ENCODE measurements at places on chromosomes 3 and 15.
A peak's percentile ranks its signal among the peaks of the same experiment; 100 is the strongest.

DNA sequence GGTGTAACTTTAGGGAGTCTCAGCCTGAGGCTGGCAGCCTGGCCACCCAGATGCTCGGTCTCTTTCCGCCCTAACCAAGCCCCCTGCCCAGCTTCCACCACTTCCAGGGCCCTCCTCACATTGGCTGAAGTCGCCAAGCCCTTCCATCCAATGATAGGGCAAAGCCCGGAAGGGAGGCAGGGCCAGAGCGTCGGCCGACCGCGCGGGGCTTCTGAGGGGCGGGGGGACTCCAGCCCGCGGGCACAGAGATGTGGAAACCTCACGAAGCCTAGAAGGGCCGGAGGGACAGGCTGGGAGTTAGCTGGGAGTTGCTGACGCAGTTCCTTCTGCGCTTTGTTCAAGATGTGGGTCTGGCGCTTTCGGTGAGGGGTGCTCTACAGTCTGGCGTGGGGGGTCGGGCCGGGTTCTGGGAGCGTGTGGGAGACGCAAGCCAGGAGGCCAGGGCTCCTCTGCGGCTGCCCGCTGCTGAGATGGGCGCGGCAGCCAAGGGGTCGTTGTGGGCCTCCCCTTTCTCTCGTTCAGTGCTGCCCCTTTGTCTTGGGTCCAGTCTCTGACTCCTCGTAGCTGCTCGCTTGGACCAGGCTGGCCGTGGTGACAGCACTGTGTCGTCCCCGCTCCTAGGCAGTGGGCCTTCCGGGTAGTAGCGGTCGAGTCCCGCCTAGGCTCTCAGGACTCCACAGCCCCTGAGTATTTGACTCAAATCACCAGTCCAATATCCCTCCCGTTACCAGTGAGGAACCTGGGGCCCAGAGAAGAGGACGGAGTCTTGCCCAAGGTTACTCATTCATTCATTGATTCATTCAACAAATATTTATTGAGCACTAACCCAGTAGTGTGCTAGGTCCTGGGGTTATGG lies at the start of gene ZNF660:
TSS of gene ZNF660 (plus strand) at position 319 of the 856 bp plus-strand sequence. CDS start 9,230 bp downstream, outside the sequence.
- peak; percentile 72 for DNase-seq

DNA sequence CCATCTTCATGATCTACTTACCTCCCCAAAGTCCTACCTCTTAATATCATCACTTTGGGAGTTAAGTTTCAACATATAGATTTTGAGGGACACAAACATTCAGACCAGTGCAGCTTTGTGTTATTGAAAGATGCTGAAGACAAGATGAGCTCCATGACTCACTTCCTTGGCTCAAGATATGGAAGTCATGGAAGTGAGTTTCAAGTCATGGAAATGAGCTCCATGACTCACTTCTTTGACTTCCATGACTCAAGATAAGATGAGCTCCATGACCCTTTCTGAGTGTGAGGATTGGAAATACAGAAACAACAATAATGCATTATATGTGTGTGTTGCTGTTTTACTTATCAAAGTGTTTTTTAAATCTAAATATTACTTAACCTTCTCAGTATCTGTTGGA lies 170.2 kb upstream of the TPRG1 start:
- no peak for DNase-seq

GRCh38 chr3:66839508-66839907 lies 158.6 kb upstream of the KBTBD8 start:
- no peak for DNase-seq

DNA sequence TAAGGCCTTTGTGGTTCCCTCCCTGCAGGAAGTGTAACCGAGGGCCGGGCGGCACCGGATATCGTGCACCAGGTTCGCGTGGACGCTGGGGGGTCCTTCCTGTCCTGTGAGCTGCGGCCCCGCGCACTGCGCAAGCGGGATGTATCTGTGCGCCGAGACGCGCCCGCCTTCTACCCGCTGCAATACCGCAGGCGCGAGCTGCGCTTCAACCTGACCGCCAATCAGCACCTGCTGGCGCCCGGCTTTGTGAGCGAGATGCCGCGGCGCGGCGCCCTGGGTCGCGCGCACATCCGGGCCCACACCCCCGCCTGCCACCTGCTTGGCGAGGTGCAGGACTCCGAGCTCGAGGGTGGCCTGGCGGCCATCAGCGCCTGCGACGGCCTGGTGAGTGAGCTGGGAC lies 35.9 kb downstream of the SAXO2 start:
- no peak for DNase-seq

DNA sequence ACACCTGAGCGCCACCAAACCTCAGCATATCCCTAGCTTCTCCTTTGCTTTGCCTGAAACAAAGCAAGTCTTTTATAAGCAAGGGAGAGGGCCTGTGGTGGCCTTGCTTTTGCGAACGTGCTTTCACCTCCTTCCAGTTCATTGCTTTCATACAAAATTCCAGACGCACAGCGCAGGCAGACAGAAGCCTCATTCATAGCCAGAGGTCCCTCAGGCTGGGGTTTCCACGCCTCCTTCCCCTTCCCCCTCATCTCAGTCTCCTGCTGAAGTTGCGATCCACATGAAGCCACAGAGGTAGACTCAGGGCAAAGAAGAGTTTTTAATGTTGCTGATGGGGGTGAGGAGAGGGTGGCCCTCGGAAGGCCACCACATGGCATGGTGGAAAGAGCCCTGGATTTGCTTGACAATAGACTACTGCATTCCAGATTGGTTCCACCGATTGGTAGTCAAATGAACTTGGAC lies 59.4 kb upstream of the FLNB start:
- no peak for DNase-seq

DNA sequence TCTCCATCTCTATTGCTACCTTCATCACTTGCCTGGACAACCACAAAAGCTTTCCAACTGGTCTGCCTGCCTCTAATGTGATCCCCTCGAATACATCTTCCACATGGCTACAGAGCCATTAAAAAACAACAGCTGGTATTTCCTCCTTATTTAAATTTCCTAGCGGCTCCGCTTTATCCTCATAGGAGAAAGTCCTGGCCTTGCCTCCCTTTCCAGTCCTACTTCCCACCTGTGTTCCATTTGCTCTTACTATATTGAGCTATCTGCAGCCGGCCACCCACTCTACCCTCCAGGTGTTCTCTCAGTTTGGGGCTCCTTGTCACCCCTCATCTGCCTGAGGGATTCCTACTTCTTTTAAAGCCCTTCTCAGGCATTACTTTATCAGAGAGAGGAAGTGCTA lies 49.7 kb upstream of the TSPAN3 start:
- no peak for DNase-seq

DNA sequence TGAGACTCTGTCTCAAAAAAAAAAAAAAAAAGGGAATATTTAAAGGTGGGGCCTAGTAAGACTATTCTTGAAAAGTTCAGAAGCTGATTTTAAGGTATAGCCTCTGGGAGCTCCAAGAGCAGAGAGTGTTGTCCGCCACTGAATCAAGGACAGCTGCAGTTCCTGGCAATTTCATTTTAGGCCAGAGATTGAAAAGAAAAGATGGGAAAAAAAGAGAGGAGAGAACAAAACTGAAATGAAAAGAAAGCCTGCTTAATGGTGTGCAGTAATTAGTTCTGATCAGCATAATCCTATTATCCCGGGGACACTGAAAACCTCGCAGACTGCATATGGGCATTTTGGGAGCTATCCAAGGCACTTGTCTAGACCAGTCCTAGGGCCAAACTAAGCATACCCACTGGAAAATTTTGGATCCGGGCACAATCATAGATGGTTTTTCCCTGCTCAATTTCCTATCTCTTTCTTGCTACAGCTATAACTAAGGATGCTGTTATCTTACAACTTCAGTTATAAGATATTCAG lies 43.2 kb downstream of the EHHADH start:
- DNase-seq: no peak

- DNase-seq: no peak
Measured at GRCh38 chr3:134597390-134597970, 53.3 kb downstream of the KY start.

DNA sequence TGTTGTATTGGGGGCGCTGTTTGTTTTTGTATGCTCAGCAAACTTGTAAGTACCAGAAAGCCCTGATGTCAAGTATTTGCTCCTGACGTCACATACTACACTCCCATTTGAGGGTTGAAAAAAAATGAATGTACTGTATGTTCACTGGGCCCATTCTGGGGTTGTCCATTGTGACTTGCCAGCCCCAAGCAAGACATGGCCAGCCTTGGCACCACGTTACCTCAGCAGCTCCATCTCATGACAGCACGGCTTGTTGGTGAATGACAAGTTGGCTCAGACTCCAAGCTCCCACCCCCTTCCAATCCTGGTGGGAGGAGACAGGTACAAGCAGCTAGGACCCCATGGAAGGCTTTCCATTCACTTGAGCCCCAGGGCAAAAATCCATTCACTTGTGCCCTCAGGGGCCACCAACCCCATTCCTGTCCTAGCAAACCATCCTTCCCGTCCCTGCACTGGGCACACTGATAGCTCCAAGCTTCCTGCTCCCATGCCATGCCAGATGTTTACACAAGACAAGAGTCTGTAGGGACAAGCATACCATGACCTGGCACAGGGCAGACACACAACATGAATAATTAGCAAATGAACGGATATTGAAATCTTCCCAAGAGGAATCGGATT lies 1.6 kb downstream of the PHGR1 start:
- DNase-seq: no peak

DNA sequence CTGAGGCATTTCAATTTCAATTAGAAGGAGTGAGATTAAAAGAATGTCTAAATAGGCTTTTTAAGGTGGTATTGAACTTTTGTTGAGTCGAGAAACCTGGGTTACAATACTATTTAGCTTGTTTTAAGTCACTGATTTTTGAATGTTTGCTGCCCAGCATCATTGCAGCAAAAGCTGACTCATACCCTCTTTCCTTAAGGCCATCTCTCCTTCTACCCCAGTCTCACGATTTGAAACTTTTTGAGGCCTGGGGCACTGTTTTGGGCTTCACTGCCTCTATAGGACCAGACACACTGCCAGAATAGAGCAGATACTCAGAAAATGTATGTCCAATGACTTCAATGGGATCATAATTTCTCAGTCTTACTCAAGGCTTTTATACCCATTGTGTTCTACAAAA lies 319.6 kb upstream of the TGFBR2 start:
- DNase-seq: no peak

DNA sequence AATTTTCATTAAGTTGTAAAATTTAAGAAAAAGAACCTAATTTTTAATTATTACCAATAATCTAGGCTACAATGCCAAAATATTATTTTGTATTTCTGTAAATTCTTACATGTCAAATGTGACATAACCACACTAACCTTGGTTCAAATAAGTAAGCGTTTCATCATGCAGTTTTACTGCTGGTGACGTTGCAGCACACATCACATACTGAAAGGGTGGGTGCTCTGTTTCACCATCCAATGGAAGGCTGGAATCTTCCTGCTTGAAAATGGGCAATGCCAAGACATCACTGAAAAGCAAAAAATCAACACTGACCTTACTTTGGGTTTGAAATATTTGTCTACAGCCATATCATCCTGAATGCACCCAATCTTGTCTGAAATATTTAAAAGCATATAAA lies 14.8 kb downstream of the UBP1 start:
- no peak for DNase-seq

Data from pancreas (tissue), 10 donors.